Stimulated activated naive CD8-positive, alpha-beta T cell treated with anti-CD3 and anti-CD28 coated beads, Interleukin-15, Interleukin-2, amounts not matched to agents 100 U/mL and 50 U/mL, for 24 hours (primary cell): ENCODE measurements at places on chromosomes 1 and 21.
A peak's percentile ranks its signal among the peaks of the same experiment; 100 is the strongest.

DNA sequence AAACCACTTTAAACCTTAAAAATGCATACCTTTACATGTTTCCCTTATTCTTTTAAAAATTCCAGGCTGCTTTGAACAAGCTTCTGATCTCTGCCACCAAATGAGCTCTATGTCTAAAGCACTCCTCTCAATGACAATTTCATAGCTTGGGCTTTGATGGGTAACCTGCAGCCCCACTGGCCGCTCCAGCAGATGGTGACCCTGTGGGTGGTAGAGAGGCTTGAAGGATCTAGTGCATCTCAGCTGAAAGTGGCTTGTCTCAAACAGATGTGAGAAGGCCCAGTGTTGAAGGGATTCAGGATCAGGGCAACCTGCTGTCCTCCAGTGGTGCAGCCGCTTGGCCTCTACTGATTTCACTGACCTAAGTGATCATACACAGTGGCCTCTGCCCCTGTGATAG, 84.7 kb upstream of the IRF2BP2 start:
- DNase-seq, result no peak

DNA sequence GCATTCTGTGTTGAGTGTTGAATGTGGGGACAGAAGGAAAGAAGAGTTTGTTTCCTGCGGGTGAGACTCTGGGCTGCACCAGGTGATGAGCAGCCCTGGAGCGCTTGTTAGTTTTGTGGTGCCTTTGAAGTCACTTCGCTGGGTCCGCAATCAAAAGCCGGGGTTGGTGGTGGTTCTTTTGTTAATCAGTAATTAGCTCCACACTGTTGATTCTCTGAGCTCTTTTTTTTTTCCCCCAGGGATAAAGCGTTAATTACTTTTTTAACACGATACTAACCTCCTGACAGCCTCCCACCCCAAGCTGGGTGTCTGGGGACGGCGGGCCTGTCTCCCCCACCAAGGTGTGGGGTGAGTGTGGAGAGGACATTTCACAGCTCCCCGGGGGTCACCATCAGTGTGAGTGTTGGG, 56.6 kb downstream of the AGPAT3 start:
- peak; percentile 33 for DNase-seq

DNA sequence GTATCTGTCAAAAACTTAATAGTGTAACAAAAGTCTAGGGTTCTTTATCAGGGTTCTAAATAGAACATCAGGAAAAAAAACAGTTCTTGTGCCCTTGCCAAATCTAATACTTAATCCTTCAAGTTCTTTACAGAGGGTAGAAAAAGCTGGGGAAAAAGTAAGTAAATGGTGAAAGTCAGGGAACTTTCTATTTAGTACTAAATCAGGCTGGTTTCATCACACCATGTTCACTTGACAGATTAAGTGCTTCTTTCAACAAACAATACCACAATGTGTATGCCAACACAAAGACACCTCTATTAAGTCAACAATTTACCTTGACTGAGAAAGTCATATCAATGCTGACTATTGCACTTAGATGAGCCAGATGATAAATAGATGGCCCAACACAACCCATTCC, 9.7 kb downstream of the DBT start:
- no peak for DNase-seq

DNA sequence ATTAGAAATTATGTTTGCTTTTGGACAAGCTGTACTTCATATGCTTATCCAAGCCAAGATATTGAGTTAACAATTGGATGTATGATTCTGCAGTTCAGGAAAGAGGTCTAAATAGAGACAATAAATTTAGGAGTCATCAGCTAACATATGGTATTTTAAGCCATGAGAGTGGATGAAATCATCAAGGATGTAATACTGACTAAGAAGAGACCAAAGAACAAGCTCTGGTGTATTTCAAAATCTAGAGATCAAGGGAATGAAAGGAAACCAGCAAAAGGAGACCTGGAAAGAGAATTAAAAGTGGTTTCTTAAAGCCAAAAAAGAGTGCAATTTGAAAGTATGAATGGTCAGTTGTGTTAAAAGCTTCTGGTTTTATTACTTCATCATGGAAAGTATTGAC, 183.6 kb upstream of the BEND5 start:
- no peak for DNase-seq

- DNase-seq, result no peak
These were observed 8.5 kb downstream of the ERRFI1 start for GRCh38 chr1:8017495-8018197.

GRCh38 chr1:20983297-20983889, 193.3 kb downstream of the EIF4G3 start:
- DNase-seq, result no peak

DNA sequence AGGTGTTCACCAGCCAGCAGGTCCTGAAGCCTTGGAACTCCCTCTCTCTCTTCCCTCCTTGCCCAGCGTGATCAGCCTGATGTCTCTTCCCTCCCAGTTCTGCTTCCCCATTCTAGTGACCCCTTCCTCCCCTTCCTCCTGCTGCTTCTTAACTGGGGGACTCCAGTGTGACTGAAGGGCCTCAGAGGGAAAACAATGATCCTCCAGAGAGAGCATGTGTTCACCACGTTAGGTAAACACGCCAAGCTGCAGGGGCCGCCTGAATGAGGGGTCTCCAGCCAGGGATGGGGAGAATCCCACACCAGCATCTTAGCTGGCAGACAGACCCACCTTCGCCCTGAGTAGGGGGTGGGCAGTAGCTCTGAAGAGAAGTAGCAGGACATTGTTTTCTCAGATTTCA, 124.8 kb downstream of the TMEM53 start:
- no peak for DNase-seq

- DNase-seq, result peak; percentile 1
These were observed 31.9 kb upstream of the LRRC3 start for GRCh38 chr21:44423312-44423821.

DNA sequence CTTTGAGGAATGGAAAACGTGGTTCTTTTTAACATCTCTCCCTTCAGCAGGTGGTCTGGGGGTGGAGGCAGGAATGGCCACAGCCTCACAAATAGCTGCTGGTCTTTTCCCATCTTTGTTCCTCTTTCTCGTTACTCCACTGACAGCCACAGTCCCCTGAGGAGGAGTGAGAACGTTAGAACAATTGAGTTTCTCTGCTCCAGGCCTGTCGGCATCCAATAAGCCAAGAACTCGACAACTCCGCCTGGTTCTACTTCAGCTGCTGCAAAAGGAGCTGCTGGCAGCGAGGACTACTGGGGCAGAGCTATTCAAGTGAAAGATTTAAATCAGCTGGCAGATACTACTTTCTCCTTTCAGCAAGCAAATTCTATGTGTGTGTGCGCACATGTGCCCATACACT, 169.5 kb upstream of the GALNT2 start:
- DNase-seq, result no peak

DNA sequence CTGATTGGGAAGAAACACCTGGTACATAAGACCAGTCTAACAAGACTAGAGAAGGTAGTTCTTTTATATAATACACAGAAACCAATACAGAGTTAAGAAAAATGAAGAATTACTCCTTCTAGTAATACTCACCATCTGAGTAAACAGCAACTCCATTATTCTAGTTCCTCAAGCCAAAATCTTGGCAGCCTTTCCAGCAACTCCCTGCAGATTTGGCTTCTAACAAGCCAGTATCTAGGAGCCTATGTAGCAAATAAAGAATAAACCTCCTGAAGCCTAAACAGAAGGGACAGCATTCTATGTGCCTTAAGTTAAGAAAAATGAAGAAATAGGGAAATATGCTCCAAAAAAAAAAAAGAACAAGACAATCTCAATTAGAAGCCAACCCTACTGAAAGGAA, 24.5 kb downstream of the ERO1B start:
- DNase-seq, result no peak

DNA sequence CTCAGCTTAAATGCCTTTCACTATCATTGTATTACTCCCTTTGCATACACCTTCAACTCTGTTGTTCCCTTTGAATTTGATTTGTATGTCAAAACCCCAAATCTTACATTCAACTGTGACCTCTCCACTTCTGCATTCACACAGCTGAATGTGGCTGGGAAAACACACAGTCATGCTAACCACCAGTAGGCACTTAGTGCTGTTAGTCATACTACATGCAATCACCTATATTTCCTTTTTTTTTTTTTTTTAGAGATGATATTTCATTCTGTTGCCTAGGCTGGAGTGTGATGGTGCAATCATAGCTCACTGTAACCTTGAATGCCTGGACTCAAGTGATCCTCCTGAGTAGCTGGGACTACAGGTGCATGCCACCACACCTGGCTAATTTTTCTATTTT, 16.2 kb downstream of the BTBD8 start:
- no peak for DNase-seq

- no peak for DNase-seq
These were observed 282.2 kb downstream of the NPHP4 start for GRCh38 chr1:5709976-5710375.

- no peak for DNase-seq
These were observed 916.2 kb upstream of the B3GALT2 start for GRCh38 chr1:194102607-194103006.

GRCh38 chr1:233439721-233440120, 112.2 kb downstream of the MAP3K21 start:
- no peak for DNase-seq

- no peak for DNase-seq
These were observed 44.7 kb upstream of the ERO1B start for GRCh38 chr1:236326432-236326831.
